SJSA1 (cell line): ENCODE measurements at places on chromosomes 1 and 21. TPM values are rescaled to one million over a fixed set of nuclear protein-coding genes. Genes with fewer than 3 reads are reported as not detected.
A peak's percentile ranks its signal among the peaks of the same experiment; 100 is the strongest.

DNA sequence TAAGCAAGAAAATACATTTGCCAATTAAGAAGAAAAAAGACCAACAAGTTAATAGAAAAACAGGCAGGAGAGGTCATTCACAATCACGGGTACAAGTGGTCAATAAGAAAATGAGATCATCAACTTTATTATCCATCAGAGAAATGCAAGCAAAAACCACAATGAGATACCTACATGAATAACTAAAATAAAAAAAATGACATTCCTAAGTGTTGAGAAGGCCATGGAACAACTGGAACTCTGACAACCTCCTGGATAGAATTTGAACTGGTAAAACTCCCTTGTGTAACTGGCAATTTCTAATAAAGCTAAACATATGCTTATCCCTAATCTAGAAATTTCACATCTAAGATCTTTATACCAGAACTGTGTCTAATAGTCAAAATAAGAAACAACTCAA is 135.4 kb upstream of the BACE2 start:
- DNase-seq: no peak

DNA sequence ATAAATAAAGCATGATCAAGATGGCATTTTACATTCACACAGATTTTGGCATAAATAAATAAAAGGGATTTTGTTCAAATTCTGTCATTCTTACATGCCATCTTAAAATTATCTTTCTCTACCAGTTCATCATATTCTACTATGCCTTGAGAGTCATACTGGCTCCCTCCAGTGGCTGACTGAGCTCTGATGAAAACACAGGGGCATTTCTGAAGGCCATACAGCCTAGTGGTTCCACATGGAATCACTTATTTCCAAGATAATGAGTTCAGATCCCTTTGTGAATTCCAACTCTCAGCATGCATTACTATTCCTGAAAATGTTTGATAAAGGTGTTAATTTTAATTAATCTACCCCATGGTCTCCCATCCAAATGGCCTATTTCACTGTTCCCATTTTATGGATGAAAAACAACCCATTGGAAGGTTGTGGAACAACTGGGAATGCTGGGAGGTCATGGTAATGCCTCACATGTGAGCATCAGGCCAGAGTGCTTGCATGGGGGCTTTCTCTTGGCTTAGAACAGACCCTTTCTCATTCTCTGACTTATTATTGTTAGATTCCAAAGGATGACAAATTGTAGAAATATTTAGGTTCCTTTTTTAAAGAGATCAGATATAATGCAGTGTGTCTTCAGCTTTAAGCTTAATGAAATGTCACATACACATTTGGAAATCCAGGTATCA is 622.4 kb upstream of the PKN2 start:
- DNase-seq: no peak

DNA sequence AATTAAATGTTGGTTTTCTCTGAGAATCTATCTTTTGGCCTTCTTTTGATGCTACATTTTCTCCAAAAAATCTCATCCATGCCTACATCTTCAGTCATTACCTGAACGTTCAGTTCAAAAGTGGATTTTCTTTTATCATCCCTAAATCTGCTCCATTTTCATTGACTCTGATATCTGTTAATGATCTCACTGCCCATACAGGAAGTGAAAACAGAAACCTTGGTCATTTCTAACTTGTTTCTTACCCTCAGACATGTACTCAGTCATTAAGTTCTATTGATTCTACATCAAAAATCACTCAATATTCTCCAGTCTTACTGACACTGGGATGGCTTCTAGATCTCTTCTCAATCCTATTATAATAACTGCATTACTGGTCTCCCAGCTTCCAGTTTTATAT is 22.7 kb downstream of the PRKACB start:
- no peak for DNase-seq

GRCh38 chr1:161768461-161768860 is 2.3 kb downstream of the ATF6 start:
- DNase-seq: no peak

DNA sequence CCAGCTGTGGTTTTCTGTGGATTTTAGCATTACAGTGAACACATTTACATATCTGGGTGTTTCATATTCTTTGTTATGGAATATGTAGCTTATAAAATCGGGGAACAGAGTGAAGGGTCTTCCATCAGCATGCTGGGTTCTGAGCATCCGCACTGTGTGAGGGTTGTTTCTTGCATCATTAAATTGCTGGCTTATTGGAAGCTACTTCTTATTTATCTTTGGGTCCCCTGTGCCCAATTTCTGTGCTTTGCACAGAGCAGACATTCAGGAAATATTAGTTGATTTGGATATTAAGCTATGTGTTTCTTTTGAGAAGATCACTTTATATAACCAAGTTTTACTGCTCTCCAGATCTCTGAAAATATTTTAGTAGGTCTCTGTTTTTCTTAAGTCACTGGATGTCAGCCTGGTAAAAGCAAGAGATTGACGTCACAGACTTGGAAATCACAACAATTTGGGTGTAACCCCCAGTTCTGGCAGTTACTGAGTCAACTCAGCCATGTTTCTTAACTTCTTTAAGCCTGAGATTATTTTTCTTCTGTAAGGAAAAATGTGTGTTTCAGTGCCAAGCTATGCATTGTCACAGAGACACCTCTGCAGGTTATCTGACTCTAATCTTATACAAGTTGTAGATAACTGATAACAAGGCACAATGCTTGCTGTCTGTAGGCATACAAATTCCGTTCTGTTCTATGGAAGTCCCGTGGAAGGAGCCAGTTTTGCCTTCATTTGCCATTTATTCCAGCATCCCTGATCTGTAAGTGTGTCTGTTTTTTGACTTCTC is 258.3 kb upstream of the KAZN start:
- DNase-seq: no peak

GRCh38 chr1:183070923-183071618 is 47.9 kb downstream of the LAMC1 start:
- DNase-seq: peak; percentile 55

DNA sequence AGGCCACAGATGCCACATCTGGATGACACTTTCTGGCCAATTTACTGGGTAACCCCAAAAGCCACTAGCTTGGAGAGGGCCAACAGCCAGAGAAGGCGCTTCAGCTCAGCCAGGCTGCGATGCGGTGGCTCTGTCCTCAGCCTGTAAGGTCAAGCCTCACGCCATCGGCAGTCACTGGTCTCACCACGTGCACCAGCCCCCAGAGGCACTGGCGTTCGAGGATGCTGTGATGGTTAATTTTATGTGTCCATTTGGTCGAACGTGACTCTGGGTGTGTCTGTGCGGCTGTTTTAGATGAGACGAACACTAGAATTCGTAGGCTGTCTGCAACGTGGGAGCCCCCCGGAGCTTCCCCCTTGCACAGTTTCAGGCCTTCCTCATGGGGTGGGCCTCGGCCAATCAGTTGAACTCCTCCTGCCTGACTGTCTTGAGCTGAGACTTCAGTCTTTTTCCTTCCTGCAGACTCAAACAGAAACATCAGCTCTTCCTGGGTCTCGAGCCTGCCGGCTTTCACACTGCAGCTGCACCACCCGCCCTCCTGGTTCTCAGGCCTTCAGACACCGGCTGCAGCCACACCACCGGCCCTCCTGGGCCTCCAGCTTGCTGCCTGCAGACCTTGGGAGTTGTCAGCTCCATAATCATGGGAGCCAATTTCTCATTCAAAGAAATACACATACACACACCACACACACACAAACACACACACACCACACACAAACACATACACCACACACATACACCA is 41.6 kb upstream of the SLC45A1 start:
- no peak for DNase-seq

DNA sequence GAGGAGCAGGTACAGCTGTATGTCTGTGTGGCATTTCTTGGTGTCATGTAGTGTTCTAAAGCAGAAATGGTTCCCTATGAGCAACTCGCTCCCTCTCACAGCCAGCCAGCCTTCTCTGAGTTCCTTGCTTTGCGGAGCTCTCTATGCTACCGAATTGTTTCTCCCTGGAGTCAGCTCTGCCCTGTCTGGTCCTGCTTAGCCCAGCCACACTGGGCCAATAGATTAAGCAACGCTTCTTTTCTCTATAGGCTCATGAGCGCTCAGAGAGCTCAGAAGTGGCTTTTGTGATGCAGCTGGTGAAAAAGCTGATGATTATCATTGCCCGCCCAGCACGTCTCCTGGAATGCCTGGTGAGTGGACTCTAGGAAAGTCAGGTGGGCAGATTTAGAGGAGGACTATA is 113.1 kb downstream of the PIK3R3 start:
- DNase-seq: no peak

DNA sequence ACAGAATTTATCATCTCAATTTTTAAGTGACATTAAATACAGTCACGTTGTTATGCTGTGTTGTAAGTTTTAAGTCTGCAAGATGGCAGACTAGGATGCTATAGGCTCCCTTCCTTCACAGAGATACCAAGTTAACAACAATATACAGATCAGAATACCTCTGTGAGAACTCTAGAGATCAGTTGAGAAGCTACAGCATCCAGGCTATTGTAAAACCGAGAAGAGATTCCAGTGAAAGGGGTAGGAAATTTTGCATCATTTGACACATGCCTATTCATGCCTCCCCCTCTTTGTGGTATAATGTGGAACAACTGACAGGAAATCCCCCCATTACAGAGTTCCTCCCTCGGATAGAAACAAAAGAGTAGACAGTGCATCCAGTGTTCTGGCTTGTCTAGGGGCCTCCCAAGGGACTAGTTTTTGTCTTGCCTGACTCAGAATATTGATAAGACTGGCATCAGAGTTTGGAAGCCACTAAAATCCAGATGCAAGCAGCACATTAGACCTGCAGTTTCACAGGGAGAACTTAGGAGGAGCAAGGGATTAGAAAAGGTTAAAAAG is 80.6 kb downstream of the LBR start:
- DNase-seq: no peak

The KIF21B gene
- 1.1 and 1.7 TPM in 2 replicates for total RNA-seq

The MAB21L3 gene
- not detected in 2 replicates for total RNA-seq

The SV2A gene
- total RNA-seq: 16.6 and 17.8 TPM in 2 replicates

The OR2T11 gene
- not detected in 2 replicates for total RNA-seq

The ELF3 gene
- total RNA-seq: 0.05 TPM in 1 of 2 replicates, not detected in the other
